ENCODE measurements at places on chromosomes 1 and 21.

DNA sequence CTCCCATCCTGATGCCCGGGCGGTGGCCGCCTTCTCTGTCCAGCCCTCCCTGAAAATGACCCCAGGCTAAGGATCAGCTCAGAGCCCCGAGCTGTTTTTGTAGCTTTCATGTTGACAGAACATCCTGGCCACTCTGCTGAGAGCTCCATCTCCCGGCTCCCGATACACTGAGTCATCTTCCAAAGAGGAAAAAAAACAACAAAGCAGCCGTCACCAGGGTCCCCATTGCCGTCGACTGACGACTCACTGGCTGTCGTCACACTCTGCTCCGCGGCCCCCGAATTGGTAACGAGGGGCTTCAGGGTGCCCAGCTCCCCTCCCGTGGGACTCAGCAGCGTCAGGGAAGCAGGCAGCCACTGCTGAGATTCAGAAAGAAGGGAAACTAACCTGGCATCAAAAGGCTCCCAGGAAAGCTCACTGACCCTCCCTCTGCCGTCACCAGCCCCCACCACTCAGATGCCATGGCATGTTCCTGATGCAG lies 67.2 kb downstream of the CD46 start:
- DNase-seq = no peak

DNA sequence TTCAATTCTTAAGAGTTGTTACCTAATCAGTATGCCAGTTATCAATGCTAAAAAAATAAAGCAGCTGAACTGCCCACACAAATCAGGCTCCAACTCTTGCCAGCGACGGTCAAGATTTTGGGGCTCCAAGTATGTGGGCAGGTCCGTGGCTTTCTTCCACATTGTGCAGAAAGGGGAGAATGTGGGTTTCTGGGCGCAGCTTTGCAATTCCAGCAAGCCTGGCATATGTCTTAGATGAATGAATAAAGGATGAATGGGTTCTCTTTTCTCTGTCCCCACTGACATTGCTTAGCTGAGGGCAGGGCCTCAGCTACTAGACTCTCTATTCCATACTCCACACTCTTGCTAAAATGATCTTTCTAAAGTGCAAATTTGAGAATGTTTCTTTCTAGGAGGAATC lies 42.4 kb downstream of the NENF start:
- DNase-seq = no peak

GRCh38 chr1:223429313-223429731 lies 36.1 kb downstream of the CCDC185 start:
- no peak for DNase-seq

DNA sequence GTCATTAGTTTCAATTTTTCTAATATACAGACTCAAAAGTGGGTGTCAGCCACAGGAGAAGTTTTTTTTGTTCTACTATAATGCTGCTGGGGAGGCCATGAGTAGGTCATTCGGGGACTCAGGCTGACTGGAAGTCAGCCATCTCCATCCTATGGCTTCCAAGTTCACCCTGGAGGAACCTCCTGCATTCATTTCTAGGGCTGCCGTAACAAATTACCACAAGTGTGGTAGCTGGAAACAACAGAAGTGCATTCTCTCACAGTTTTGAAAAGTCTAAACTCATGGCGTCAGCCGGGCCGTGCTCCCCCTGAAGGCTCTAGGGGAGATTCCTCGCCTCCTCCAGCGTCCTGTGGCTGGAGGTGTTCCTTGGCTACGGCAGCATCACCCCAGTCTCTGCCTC lies 17.7 kb downstream of the AGT start:
- DNase-seq = no peak

- peak; percentile 44 for DNase-seq
Observed at GRCh38 chr1:115838431-115839028, 2.4 kb downstream of the NHLH2 start.

- DNase-seq = no peak
Observed at GRCh38 chr1:160826546-160826945, 30.6 kb downstream of the LY9 start.

GRCh38 chr1:192801451-192801850 lies 7.4 kb upstream of the RGS2 start:
- DNase-seq = no peak

DNA sequence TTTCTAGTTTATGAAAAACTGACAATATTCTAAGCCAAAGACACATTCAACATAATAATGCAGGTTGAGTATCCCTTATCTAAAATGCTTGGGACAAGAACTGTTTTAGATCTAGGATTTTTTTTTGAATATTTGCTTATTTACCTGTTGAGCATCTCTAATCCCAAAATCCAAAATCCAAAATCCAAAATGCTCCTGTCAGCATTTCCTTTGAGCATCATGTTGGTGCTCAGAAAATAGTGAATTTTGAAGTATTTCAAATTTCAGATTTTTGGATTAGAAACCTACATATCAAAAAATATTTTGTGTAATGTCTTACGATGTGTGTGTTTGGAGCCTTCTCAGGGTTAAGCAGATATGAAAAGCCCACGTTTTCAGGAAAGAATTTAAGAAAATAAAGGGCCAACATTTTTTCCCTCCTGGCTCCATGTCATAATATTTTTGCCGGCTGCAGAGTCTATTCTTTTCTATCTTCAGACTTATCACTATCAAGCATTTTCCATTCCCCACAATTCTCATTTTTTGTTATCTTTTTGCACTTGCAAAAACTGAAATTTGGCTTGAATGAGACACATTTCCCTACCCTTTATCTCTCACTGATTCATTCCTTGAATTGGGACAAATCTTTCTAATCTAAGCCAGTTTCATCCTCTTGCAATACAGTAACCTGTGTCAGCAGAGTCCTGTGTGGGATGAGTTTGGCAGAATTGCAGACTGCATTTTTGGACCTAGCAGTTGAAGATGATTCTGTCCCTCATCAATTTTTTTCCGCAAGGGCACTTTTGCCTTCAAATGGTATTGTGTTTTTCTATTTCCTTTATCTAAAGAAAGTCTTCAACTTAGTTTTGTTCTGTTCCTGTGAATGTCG lies 233.9 kb downstream of the DISC1 start:
- DNase-seq = no peak

DNA sequence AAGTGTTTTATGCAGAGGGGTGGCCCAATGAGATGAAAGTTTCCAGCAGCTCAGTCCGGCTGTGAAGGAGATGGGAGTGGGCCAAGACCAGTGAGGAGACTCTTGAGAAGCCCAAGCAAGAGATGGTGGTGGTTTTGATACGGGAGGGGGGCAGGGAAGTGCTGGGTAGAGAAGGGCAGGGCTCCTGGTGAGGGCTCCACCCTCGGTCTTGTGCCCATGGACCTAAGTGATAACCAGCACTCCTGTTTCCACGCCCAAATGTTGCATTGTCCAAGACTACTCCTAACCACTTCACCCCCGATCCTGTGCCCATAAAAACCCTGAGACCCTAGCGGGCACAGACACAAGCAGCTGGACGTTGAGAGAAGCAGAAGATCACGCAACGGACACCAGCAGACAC lies 140.9 kb downstream of the MIS18A start:
- DNase-seq = no peak

GRCh38 chr1:99638853-99639252 lies 7.1 kb upstream of the PALMD start:
- DNase-seq = no peak

DNA sequence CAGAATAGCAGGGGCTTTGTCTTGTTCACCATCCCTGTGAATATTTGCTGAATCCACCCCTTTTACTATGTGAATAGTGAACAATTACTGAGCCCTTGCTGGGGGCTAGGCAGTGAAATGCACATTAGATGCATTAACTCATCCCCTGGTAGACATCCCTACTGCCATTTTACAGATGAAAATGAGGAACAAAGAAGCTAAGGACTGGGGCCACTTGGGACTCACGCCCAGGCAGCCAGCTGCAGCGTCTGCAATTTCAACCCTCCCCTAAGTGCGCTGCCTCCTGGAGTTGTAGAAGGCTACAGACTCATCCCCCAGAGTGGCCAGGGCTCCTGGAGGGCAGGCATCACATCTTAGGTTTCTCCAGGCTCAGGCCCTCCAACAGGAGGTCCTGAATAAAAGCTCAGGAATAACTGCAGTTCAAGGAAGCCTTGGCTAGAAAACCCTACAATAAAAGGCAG lies 31.6 kb downstream of the CAPZB start:
- DNase-seq = no peak

DNA sequence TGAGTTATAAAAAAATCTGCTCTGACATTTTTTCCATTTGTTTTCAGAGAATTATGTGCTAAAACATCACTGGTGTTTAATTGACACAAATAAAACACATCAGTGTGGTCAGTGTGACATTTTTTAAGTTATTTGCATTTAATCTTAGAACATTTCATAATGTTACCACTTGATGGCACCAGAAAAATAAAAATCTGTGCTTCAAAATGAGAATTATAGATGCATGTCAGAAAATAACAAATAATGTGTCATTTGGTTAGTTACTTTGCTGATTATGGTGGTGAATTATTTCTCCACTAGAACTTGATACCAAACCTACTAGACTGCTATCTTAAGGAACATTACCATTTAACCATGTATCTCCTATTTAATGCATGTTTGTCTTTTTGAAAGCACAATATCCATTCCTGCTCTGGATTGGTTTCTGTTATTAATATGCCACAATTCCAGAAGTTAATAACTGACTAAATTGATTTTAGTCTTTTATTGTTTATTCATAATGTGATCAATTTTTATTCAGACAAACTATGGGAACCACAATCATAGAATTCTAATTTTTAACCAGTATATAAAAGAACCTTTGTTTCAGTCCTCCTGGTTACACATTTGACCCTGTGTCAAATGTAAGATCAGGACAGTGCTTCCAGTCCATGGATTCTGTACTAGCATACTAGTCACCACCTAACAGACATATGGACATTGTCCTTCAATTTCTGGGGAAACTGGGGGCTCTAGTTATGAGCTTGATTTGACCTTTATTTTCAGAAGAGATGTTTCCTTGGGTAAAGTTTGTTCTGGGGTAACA lies 81.0 kb downstream of the RPS6KC1 start:
- no peak for DNase-seq

GRCh38 chr21:33945652-33946270 lies 30.2 kb upstream of the ATP5PO start:
- DNase-seq = no peak

DNA sequence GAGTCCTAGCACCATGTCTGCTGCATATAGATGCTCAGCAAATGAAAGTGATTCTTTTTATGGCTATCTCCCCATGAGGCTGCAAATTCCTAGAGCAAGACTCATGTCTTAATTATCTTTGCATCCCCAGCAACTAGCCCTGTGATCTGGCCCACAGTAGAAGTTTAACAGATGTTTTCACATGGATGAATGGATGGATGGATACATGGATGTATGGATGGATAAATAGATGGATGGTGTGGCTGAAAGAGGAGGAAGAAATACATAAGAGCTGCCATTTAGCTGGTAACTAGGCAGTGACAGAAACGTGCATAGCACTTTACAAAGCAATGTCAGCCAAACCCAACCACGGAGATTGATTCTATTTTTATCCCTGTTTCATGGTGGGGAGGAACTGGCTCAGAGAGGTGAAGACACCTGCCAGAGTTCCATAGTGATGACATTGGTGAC lies 32.7 kb upstream of the ZBTB40 start:
- no peak for DNase-seq

GRCh38 chr1:30008998-30009657 lies 714.3 kb downstream of the MATN1 start:
- DNase-seq = no peak

- DNase-seq = no peak
Observed at GRCh38 chr1:29974316-29974724, 738.0 kb downstream of the PTPRU start.

DNA sequence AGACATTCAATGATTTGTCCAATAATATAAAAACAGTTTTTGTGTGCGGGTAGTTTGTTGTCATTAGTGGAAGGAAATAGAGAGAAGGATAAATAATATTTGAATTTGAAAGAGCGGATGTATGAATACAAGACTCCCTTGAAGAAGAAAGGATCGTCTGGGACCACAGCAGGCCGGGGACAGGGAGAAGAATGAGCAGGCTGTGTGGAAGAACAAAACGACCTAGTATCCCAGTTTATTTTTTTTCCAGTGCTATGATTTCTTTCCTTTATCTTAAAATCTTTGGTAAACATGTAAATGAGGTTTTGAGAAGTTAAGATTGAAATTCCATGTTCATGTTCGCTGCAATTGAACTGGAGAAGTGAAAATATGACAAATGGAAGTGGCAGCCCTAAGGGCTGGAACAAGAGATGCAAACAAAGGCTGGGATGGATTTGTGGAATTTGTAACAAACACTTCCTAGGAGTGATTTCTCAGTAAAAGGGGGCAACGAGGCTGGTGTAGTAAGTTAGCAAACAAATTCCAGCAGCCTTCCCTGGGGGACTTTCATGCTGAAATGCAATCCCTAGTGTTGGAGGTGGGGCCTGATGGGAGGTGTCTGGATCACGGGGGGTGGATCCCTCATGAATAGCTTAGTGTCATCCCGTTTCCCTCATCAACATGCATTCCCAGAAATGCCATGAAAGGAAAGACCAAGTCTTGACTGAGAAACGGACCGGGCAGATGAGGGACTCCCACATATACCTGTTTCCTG lies 10.2 kb upstream of the IFI16 start:
- no peak for DNase-seq

GRCh38 chr1:8423269-8423691 lies 105.4 kb downstream of the SLC45A1 start:
- peak; percentile 64 for DNase-seq

GRCh38 chr1:214271174-214271858 lies 9.6 kb upstream of the SMYD2 start:
- no peak for DNase-seq

- DNase-seq = no peak
Observed at GRCh38 chr1:41838266-41838665, 80.5 kb downstream of the HIVEP3 start.

GRCh38 chr1:26287033-26287711 lies 7.3 kb downstream of the SH3BGRL3 start:
- DNase-seq = peak; percentile 73

GRCh38 chr1:156376958-156377919 lies 8.2 kb downstream of the RHBG start:
- no peak for DNase-seq

- no peak for DNase-seq
Observed at GRCh38 chr1:200369706-200370105, 40.1 kb downstream of the ZNF281 start.

- no peak for DNase-seq
Observed at GRCh38 chr1:24382165-24382577, 31.4 kb downstream of the STPG1 start.

DNA sequence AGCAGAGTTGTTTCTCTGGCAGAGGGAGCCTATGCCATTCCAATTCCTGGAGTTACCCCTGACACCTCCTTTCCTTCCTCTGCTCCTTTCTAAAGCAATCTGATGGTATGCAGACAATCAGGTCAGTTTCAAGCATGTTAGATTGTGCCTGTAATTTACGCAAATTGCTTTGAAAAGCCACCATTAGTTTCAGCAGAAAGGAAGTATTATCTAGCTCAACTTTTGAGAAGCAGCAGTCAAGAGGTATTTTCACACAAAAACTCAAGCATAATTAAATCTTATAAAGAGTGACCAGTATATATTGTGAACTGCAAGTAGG lies 2.2 kb downstream of the ERRFI1 start:
- no peak for DNase-seq

GRCh38 chr21:38352536-38353219 lies 95.9 kb downstream of the KCNJ15 start:
- DNase-seq = peak; percentile 52

GRCh38 chr21:14273736-14274538 lies 58.0 kb downstream of the RBM11 start:
- DNase-seq = no peak

- DNase-seq = no peak
Observed at GRCh38 chr1:116573431-116574095, 2.7 kb upstream of the CD58 start.

Measured in GM20000 (cell line).